Left renal cortex interstitium (tissue), 4 donors: ENCODE measurements at places on chromosomes 2 and 18. TPM values are rescaled to one million over a fixed set of nuclear protein-coding genes. Genes with fewer than 3 reads are reported as not detected.

Gene POMC
- 7.7 TPM for polyA plus RNA-seq

Gene CNDP1
- polyA plus RNA-seq, result 1.8 TPM

Gene HOXD9
- 95.3 TPM for polyA plus RNA-seq

Gene DAW1
- polyA plus RNA-seq, result 0.64 TPM

Gene SPP2
- not detected for polyA plus RNA-seq

Gene DOK6
- 16.3 TPM for polyA plus RNA-seq

Gene IAH1
- 47.1 TPM for polyA plus RNA-seq

Gene TTR
- 0.17 TPM for polyA plus RNA-seq

Gene REL
- 9.3 TPM for polyA plus RNA-seq

Gene IL37
- 0.13 TPM for polyA plus RNA-seq

Gene RESP18
- not detected for polyA plus RNA-seq

Gene CTNNA2
- 3.1 TPM for polyA plus RNA-seq

Gene CCBE1
- polyA plus RNA-seq, result 33.2 TPM
